ENCODE measurements at places on chromosomes 1 and 21.

DNA sequence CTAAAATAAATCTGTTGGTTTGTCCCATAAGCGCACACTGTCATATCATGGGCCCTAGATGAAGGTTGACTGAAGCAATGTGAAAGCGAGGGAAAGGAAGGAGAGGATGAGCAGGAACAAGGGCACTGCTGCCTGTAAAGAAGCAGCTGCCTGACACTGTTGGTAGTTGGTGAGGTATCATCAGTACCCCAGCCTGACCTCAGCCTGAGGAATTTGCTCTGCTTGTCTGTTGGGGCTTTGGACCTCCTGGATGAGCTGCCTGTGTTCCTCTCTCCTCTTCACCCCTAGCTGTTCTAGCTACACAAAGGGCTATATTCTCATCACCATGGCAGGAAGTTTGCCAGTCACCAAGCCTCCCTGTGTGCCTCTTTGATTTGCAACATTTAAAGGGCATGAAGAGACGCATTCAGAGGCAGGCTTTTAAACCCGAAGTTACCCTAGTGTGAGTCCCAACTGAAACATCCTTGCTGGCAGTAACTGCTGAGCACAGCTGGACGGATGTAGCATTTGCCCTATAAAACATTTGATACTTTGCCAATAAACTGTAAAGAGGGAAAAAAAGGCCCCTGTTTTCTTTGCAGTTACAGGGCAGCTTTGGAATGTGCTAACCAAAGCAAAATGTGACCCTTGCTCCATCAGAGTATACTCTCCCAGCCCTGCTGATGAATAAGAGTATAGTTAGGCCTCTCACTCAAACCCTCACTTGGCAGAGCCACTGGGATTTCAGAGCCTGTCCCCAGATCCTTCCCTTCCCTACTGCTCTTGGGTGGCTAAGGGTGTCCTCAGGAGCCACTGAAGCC is 22.2 kb upstream of the SPATA6 start:
- DNase-seq: peak; percentile 60

GRCh38 chr1:182215764-182216163 is 154.3 kb upstream of the ZNF648 start:
- DNase-seq: peak; percentile 15

- DNase-seq: no peak
Observed at GRCh38 chr21:26546446-26547097, 26.5 kb downstream of the CYYR1 start.

- no peak for DNase-seq
Observed at GRCh38 chr1:52792036-52792435, 50.5 kb upstream of the ZYG11A start.

DNA sequence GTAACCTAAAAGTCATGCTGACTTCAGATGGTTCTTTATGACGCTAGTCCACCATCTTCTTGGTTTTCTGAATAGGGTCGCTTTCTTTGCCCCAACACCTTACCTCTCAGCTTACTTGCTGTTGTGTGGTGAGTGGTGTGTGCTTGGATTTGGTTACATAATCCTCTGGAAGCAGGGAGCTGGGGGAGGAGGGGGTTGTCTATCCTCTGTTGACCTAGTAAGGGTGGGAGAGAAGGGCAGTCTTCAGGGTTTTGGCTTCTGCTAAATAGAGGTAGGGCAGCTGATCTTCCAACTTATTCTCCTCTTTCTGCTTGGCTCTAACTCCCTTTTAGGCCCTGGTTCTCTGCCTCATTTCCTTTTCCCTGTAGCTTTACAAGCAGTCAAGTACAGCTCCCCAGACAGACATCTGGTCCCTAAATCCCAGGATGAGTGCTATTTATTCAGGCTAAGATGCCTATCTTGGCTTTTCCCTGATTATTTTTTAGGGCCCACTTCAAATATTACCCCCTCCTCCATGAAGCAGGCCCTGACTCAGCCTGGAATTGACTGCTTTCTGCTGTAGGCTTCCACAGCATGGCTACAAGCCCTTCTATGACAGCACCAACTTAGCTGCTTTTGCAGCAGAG is 6.4 kb upstream of the REN start:
- DNase-seq: no peak

- peak; percentile 97 for DNase-seq
Observed at GRCh38 chr1:98739762-98740161, 78.2 kb downstream of the SNX7 start.

Data from bronchial epithelial cell (primary cell).